ENCODE measurements at places on chromosomes 5 and 9.

GRCh38 chr5:5085381-5085780 is 54.7 kb upstream of the ADAMTS16 start:
- no peak for DNase-seq

DNA sequence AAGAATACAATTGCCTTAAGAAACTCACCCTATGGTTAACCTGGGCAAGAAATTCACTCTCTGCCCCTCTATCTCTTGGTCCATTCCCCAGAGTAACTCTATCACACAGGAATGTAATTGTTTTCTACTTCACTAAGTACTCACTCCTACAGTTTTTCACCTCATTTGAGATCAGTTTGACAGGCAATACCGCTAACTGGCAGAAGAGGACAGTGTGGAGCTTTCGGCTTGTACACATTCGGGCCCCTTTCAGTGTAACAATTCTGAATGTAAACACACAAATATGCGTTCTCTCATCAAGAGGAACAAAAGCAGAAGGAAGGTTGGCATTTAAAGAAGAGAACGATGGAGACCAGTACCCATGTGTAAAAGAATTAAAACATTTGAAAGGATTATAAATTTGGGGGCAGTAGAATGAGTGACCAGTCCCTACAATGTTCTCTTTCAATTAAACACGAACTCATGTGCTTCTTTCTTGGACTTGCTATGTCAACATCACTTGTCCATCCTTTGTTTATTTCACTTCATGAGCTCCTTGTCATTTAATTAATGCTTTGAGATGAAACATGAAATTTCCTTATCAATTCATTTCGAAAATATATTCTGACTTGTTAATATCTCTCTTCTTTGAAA is 188.5 kb upstream of the GRAMD2B start:
- no peak for DNase-seq

- DNase-seq = no peak
These were observed 136.8 kb downstream of the CFAP90 start for GRCh38 chr5:7714119-7714518.

GRCh38 chr9:127921557-127922120 is 4.8 kb upstream of the ST6GALNAC4 start:
- DNase-seq = peak; percentile 86

DNA sequence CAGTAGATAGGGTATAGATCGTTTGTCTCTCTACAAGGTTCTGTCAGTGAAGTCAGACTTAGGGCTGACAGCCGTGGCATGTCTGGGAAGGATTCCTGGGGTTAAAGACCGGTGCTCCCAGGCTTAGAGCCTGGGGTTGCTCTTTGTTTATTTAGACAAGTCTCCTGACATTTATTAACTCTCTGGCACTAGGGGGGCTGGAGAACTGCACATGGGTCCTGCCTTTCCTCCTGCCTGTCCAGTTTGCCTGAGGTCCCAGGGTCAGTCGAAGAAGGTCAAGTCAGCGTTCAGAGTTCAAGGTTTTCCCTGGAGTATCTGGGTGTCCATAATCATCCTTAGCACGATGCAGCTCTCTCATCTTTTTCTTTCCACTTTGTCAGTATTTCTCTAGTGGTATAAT is 5.6 kb downstream of the EGFLAM start:
- no peak for DNase-seq

DNA sequence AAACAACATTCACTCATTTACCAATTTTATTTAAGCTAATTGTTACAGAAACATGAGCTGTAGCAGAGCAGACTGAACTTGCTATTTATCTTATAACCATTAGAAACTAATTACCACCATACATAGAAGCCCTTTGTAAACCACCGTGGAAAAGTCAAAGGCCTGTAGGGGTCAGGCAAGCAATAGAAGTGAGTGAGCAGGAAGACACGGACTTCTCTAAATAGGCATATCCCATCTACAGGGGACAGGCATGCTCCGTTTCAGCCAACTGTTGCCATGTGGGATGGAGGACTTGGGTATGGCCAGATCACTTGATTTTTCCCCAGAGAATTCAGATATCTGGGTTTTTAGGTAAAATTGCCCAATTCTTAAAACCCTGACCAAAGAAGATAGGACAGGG is 44.8 kb downstream of the PRRC1 start:
- DNase-seq = no peak

DNA sequence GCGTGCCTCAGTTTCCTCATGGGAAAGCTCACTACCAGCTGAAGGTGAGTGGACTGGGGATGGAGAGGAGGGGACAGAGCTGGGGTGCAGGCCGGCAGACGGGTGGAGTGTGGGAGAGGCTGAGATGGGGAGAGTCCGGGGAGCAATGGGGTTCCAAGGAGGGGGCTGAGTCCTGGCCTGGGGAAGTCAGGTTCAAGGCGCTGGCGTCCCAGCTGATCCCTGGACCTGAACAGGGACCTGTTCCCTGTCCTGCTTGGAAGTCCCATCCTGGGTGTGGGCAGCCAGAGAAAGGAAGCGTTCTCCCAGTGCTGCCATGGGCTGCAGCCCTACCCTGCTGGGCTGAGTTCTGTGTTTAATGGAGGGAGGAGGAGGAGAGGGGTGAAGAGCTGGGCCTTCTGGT is 60.9 kb upstream of the GNE start:
- no peak for DNase-seq

- no peak for DNase-seq
These were observed 17.0 kb downstream of the TTLL11 start for GRCh38 chr9:122076117-122076516.

GRCh38 chr5:126195410-126196100 is 227.7 kb upstream of the GRAMD2B start:
- DNase-seq = no peak

DNA sequence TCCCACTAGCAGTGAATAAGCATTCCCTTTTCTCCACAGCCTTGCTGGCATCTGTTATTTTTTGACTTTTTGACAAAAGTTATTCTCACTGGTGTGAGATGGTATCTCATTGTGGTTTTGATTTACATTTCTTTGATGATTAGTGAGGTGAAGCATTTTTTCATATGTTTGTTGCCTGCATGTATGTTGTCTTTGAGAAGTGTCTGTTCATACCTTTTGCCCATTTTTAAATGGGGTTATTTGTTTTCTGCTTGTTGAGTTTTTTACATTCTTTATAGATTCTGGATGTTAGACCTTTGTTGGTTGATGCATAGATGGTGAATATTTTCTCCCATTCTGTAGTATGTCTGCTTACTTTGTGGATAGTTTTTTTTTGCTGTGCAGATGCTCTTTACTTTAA is 171.7 kb downstream of the SREK1 start:
- no peak for DNase-seq

DNA sequence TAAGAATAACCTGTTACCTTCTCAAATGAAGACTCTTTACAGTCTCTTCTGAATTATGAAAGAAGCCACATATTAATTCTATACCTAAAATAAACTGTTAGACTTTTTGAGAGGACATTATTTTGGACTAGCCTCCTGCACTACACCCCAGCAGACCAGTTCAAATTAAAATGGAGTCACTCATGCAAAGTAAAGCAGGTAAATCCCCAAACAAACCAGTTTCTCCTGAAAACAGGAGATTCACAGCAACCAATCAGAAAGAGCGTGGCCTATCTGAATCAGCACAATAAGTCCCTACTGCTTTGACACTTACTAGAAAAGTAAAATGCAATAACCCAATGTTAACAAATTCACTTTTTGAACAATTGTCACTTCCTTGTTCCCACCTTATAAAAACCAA is 58.8 kb downstream of the PTBP3 start:
- DNase-seq = no peak

Data from GM10248 (cell line).